Ovary (tissue), 10 donors: ENCODE measurements at places on chromosomes 3 and 15. TPM values are rescaled to one million over a fixed set of nuclear protein-coding genes. Genes with fewer than 3 reads are reported as not detected.

The ADGRG7 gene
- total RNA-seq: not detected

- DNase-seq: peak; percentile 25
- no peaks in the 10 kb centered on the region for H3K36me3 ChIP-seq
- no peak overlapping the region for H3K27ac ChIP-seq
Measured at GRCh38 chr3:41893977-41894376, 67.9 kb downstream of the ULK4 start.

DNA sequence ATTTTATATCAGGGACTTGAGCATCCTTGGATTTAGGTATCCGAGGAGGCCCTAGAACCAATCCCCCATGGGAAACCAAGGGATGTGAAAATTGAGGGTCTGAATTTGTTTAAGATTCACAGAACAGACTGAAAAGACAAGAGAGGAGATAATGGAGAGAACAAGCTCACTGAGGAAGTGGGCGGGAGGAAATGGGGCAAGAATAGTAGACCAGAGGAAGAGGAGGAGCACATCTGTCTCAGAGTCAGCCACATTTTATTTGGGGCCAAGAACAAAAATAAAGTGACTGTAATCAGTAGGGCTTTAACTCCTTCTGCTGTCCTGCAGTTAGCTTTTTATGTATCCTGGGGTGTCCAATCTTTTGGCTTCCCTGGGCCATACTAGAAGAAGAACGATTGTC lies 63.8 kb downstream of the BLM start:
- H3K4me1 ChIP-seq: no peaks in the 10 kb centered on the region
- H3K27me3 ChIP-seq: no peaks in the 10 kb centered on the region
- H3K4me3 ChIP-seq: no peak overlapping the region
- no peak for DNase-seq
- H3K36me3 ChIP-seq: no peaks in the 10 kb centered on the region

GRCh38 chr15:87269566-87269965 lies 987.0 kb downstream of the NTRK3 start:
- H3K27me3 ChIP-seq: no peaks in the 10 kb centered on the region
- no peaks in the 10 kb centered on the region for H3K36me3 ChIP-seq
- H3K4me1 ChIP-seq: no peaks in the 10 kb centered on the region
- H3K4me3 ChIP-seq: no peak overlapping the region

- no peaks in the 10 kb centered on the region for H3K4me1 ChIP-seq
- no peak for DNase-seq
- no peak overlapping the region for H3K27ac ChIP-seq
- no peak overlapping the region for H3K4me3 ChIP-seq
- no peaks in the 10 kb centered on the region for H3K27me3 ChIP-seq
Measured at GRCh38 chr15:52066842-52067544, 45.6 kb downstream of the BCL2L10 start.

- H3K4me1 ChIP-seq: no peaks in the 10 kb centered on the region
- no peak overlapping the region for H3K27ac ChIP-seq
- no peak overlapping the region for H3K4me3 ChIP-seq
- no peaks in the 10 kb centered on the region for H3K36me3 ChIP-seq
- no peak for DNase-seq
Measured at GRCh38 chr3:72099326-72100079, 314.6 kb upstream of the PROK2 start.

- H3K4me3 ChIP-seq: no peak overlapping the region
- H3K27ac ChIP-seq: no peak overlapping the region
- peaks cover 1% of the 10 kb centered on the region for H3K4me1 ChIP-seq
Measured at GRCh38 chr15:45161666-45162065, 26.1 kb downstream of the SHF start.

- H3K4me3 ChIP-seq: no peak overlapping the region
- no peaks in the 10 kb centered on the region for H3K27me3 ChIP-seq
- no peaks in the 10 kb centered on the region for H3K4me1 ChIP-seq
- H3K27ac ChIP-seq: no peak overlapping the region
- no peaks in the 10 kb centered on the region for H3K36me3 ChIP-seq
Measured at GRCh38 chr15:101543431-101543830, 53.9 kb upstream of the PCSK6 start.

DNA sequence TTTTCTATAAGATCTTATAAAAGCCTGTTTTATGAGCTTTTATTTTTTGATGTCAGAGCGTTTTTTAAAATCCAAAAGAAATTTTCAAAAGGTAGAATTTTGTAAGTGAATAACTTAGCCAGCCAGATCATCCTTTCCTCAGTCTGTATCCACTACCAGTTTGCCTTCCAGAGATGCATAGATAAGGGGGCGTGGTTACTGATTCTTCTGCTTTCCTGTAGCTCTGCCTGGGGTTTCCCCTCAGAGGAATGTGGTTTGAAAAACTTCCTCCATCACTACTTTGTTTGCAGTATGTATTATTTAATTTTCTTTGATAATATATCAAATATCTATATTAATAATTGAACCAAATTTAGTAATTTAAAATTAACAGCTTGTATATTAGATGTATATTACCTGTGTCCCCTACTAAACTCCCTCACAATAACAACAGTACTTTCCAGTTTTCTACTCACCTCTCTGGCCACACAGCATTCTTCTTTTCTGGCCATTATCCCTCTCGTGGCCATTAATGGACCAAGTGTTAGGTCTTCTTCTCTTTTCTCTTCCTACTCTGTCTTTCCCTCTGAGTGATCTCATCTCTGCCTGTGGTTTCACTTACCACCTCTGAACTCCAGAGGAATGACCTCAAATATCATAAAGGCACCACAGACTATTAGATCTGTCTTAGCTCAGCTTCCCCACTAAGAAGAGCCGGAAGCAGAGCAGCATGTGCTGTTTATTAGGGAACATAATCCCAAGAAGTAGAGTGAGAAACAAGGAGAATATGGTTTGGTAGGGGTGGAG lies 239.7 kb downstream of the UBE2E2 start:
- H3K36me3 ChIP-seq: no peaks in the 10 kb centered on the region
- H3K4me3 ChIP-seq: no peak overlapping the region
- no peaks in the 10 kb centered on the region for H3K27me3 ChIP-seq
- H3K4me1 ChIP-seq: no peaks in the 10 kb centered on the region
- no peak overlapping the region for H3K27ac ChIP-seq

The DBR1 gene
- 15.2 TPM for total RNA-seq

GRCh38 chr3:41915353-41915752 lies 46.5 kb downstream of the ULK4 start:
- H3K27ac ChIP-seq: no peak overlapping the region
- DNase-seq: no peak
- H3K4me1 ChIP-seq: no peaks in the 10 kb centered on the region
- no peak overlapping the region for H3K4me3 ChIP-seq

DNA sequence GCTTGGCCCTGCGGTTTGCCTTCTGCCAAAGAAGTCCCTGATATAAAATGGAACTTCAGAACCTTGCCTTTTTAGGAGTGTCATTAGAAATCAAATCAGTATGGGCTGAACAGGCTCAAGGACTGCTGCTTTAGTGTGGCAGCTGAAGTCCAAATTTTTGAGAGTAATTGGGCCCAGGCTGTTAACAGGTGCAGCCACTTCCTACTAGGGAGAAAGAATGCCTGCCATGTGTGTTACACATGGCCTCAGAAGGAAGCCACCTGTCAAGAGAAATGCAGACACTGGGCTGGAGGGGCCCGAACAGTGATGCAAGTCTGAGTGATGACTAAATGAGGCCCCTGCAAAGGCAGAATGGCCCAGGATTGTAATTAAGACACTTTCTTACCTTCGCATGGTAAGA lies 786.7 kb upstream of the CFAP20DC start:
- H3K27ac ChIP-seq: no peak overlapping the region
- no peak overlapping the region for H3K4me3 ChIP-seq
- DNase-seq: no peak
- no peaks in the 10 kb centered on the region for H3K36me3 ChIP-seq
- no peaks in the 10 kb centered on the region for H3K4me1 ChIP-seq
- no peaks in the 10 kb centered on the region for H3K27me3 ChIP-seq

- no peak overlapping the region for H3K4me3 ChIP-seq
- H3K27me3 ChIP-seq: no peaks in the 10 kb centered on the region
- no peak for DNase-seq
- H3K36me3 ChIP-seq: no peaks in the 10 kb centered on the region
- no peaks in the 10 kb centered on the region for H3K4me1 ChIP-seq
Measured at GRCh38 chr3:26560081-26560480, 62.5 kb upstream of the LRRC3B start.

DNA sequence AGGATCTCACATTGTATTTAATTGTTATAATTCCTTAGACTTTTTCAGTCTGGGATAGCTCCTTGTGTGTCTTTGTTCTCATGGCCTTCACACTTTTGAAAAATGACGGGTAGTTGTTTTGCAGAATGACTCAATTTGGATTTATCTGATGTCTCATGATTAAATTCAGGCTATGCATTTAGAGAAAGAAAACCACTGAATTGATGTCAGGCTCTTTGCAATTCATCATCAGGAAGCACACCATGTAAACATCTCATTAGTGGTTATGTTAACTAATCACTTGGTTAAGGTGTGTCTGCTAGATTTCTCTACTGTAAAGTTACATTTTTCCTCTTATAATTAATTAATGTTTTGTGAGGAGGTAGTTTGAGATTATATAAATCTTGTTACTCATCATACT lies 8.0 kb upstream of the SLC22A13 start:
- no peaks in the 10 kb centered on the region for H3K4me1 ChIP-seq
- H3K4me3 ChIP-seq: no peak overlapping the region
- H3K27ac ChIP-seq: no peak overlapping the region
- H3K36me3 ChIP-seq: no peaks in the 10 kb centered on the region

DNA sequence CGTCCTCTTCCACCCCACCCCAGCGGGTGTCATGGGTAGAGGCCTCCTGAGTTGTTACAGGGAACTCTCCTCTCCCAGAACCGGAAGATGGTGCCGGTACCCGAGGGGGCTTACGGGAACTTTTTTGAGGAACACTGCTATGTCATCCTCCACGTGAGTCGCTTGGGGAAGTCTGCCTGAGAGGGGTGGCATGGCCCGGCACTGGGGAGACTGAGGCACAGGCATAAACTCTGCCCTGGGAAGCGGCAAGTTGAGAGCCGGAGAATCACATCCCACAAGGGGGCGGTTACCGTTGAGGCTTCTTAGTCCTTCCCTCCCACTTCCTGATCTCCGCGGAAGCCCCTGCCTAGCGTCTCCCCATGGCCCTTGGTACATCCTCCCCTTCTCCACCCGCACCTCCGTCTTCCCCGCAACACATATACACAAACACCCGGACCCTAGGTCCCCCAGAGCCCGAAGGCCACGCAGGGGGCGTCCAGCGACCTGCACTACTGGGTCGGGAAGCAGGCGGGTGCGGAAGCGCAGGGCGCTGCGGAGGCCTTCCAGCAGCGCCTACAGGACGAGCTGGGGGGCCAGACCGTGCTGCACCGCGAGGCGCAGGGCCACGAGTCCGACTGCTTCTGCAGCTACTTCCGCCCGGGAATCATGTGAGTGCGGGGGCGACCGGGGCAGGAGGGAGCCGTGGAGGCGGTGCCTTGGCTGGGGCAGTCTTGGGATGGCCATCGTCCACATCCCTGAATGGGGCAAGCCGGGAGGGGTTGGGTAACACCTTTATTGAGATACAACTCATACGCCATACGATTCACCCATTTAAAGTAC lies 3.4 kb downstream of the VILL start:
- peak overlapping the region; percentile 60 for H3K4me3 ChIP-seq
- DNase-seq: peak; percentile 86
- no peaks in the 10 kb centered on the region for H3K27me3 ChIP-seq
- peak overlapping the region; percentile 52 for H3K27ac ChIP-seq
- no peaks in the 10 kb centered on the region for H3K36me3 ChIP-seq
- peaks cover 8% of the 10 kb centered on the region for H3K4me1 ChIP-seq

The EPHB3 gene
- total RNA-seq: 16.4 TPM
